Activated T-cell treated with anti-CD3 and anti-CD28 coated beads, Interleukin-2, amount 50 U/mL, for 4 hours (primary cell): ENCODE measurements at places on chromosomes 3 and 15. TPM values are rescaled to one million over a fixed set of nuclear protein-coding genes. Genes with fewer than 3 reads are reported as not detected.

DNA sequence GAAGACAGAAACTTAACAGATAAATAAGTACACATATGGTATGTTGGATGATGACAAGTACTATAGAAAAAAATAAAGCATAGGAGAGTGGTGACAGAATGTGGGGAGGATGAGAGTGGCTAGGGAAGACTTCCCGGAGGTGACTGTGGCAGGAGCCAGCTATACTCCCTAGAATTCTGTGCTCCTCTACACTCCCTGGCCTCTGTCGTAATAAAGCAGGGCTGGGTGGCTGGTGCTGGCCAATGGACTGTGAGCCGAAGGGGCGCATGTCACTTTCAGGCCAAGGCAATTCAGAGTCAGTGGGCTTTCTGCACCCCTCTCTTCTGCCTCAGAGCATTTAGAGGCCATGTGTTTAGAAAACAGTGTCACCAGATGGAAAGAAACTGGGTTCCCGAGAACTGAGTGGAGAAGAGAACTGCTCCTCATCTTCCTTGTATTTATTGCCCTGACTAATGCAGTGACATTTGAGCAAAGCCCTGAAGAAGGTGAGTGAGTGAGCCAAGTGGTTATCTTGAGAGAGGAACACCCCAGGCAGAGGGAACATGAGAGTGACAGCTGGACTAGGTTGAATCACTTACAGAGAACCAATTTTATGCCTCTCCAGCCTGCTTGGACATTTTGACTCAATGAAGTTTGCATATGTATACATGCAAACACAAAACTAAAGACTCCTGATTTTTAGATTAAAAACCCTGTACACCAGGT, 5.2 kb upstream of the VPS8 start:
- DNase-seq, result no peak

GRCh38 chr15:29451201-29451781, 181.7 kb upstream of the NSMCE3 start:
- no peak for DNase-seq

GRCh38 chr3:190595807-190596206, 81.9 kb downstream of the IL1RAP start:
- no peak for DNase-seq

SLC25A36 gene
- total RNA-seq, result 35.1 TPM

DNA sequence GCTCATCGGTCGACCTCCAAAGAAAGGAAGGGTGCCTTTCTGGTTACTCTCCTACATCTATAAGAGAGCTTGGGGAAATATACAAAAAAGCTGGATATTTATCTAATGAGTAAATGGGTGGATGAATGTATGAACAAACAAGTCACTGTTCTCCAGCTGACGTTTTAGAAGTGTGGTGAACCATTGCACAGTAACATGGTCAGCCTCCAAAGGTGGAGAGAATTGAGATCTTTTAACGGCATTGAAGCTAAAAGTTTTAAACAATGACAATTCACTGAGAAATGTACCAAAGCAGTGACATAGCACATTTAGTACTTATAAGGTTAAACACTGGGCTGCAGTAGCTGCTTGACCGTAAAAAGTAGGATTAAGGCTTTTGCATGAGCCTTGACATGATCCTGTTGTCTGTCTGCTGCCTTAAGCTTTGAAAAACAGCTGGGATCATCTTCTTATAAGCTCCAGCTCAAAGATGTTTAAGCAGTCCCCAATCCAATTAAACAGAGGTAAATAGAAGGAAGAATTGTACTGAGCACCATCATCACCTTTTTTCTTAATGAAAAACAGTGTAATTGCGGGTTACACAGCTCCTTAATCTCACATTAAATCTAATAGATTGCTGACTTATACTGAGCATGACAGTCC, 222.9 kb downstream of the WDR72 start:
- no peak for DNase-seq

MUSTN1 gene
- total RNA-seq, result 0.58 TPM

DNA sequence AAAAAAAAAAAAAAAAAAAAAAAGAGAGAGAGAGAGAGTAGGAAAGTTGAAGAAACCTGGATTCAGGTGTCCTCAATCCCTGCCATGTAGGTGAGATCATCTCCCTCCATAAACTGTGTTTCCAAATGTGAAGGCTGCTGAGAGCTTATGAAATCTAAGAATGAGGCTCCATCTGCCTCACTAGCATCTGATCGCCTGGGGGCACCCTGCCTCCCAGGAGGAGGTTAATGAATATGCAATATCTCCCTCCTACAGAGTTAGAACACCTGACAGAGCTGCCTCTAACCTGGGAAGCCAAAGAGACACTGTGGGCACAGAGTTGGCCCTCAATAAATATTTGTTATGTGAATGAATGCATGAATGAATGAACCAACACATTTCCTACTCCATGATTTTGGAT, 23.8 kb upstream of the ZNF148 start:
- no peak for DNase-seq

GRCh38 chr3:16548721-16549120, 35.2 kb upstream of the RFTN1 start:
- no peak for DNase-seq

DNA sequence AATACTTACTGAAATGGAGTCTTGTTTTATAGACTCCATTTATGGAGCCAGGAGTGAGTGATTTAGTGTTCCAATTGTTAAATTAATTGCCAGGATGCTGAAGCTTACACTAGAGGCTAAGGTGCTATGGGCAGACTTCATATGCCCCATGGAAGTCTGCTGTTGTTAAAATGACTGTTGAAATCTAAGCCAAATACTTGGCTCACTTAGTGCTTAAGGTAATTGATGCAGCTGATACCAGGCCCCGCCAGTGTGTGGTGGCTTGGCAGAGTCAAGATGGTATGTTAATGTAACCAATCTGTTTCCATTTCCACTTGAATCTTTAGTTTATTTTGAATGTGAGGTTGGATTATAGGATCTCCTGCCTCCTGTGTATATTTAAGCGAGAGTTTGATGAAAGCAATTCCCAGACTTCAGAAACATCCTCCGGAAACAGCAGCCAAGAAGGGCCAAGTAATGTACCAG, 187.1 kb downstream of the ITPR1 start:
- no peak for DNase-seq

ITIH1 gene
- total RNA-seq, result 0.19 TPM

- no peak for DNase-seq
Observed at GRCh38 chr15:60568301-60568742, 89.4 kb upstream of the ICE2 start.

GOLGA8J gene
- total RNA-seq, result 0.11 TPM

DNA sequence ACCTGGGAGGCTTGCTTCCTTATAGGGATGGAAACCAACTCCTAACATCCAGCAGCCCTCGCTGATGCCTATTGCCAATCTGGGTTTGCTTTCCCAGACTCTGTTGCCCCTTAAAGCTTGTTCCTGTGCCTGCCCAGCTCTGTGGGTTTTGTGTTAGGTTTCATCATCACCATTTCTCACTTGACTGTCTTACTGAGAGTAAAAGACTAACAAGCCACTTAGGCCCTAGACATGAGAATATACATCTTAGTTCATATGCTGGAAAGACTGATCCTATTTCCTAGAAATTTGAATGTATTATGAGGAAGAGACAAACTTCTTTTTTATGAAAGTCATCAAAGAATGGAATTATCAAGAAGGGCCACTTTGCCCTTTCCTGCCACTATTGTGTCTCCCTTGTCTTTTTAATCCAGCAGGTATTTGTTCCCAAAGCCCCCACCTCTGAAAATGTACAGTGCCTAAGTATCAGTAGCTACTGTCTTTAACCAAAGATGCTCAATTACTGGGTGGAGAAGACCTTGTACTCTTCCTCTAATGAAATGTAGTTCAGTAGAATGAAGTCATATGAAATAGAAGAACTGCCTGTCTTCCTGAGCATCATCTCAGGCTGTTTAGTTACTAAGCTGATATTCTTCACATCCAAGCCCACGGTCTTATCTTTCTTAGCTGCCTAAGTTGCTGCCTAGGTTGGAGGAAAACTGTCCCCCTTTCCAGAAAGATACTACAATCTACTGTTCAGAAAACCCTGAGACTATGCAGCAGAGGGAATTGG, 59.8 kb upstream of the ZPLD1 start:
- DNase-seq, result no peak

ITPKA gene
- 0.27 TPM for total RNA-seq

- no peak for DNase-seq
Observed at GRCh38 chr3:134052370-134052769, 22.6 kb upstream of the SLCO2A1 start.
